Stimulated activated CD8-positive, alpha-beta memory T cell treated with anti-CD3 and anti-CD28 coated beads, Interleukin-7, amount 100 ng/mL, for 1 hour (primary cell): ENCODE measurements at places on chromosomes 7 and 10.

DNA sequence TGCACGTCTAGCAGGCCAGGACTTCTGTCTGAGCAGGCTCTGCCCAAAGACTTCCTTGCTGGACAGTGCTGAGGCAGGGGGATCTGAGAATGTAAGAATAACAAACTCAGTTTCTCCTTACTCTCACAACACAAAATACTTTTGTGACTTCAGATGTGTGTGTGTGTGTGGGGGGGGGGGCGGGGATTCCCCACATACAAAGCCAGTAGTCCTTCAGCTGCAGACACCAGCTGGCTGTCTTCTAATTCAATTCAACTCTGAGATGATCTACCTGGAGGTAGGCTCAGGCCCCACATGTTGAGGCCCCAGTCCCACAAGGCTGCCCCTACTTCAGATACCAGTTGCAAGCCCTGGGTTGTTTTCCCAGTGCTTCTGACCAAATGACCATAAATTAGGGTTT, 4.7 kb upstream of the CXCL12 start:
- no peak for DNase-seq

DNA sequence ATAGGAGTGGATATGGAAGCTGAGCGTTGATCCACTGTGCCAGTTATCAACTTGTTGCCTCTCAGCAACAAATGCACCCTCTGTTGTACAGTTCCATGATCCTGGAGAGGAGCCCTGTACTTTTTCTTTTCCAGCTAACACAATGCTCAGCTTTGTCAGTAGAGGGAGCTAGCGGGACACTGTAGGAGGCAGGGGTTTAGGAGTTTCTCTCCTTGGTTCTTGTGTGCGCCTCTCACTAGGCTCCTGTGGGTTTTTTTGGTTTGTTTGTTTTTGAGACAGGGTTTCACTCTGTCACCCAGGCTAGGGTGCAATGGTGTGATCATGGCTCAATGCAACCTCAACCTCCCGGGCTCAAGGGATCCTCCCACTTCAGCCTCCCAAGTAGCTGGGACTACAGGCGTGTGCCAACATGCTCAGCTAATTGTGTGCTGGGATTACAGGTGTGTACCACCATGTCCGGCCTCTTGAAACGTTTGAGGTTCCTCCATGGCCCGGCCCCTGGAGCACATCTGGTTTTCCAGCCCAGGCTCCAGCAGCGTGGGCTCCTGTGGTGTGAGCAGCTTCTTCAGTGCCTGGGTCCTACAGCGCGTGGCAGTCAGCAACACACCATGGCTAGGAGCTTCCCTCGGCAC, 12.0 kb upstream of the MARVELD1 start:
- DNase-seq, result no peak

DNA sequence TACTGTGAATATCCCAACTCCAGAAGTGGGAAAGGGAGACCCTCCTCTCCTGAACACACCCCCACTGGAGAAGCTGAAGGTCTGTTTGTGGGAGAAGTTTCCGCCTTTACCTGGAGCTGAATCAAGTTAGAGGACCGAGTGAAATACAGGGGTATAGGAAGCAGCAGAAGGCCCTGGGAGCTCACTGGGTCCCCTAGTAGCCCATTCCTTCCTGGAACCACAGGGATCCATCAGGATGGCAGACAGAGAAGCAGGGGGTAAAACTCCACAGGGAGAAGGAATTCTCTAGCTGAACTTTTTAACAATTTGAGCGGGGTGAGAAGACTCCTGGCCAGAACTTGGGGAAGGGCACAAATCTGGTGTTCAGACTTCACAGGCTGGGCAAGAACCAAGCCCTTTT, 275.8 kb downstream of the GRID1 start:
- DNase-seq, result no peak

DNA sequence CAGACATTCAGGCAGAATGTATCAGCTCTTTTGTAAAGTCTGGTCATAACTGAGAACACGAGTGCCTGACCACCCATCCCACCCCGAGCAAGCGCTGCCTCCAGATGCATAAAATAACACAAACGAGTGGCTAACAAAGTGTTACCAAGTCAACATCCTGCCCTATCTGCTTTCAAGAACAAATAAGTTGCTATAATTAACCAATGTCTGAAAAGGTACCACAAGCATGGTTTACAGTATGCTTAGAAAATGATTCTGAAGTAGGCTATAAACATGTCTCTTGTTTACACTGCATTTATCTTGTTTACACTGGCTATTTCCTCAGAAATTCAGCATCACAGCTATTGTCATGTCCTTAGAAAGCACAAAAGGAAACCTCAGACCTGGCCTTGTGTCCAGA, 49.5 kb downstream of the PIK3AP1 start:
- no peak for DNase-seq

DNA sequence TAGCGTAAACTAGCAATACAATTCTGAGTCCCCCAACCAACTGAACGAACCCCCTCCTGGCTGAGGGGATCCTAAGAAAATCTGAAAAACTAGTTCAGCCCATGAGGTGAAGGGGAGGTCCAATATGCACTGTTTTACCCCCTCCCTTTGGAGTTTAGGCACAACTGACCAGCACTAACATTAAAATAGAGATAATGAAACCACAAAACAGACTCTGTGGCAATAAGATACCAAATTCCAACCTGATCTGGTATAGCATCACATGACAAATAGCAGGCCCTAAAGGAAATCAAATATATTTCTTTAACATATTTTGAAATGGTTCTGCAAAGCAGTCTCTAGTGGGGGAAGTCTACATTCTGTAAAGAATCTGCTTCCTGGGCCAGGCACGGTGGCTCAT, 522.5 kb downstream of the TYW1 start:
- no peak for DNase-seq

- DNase-seq, result no peak
Measured at GRCh38 chr7:66246554-66247171, 41.5 kb downstream of the TPST1 start.

- DNase-seq, result no peak
Measured at GRCh38 chr7:82507365-82507975, 63.9 kb upstream of the CACNA2D1 start.

GRCh38 chr10:131786756-131787605, 113.8 kb upstream of the PPP2R2D start:
- no peak for DNase-seq

DNA sequence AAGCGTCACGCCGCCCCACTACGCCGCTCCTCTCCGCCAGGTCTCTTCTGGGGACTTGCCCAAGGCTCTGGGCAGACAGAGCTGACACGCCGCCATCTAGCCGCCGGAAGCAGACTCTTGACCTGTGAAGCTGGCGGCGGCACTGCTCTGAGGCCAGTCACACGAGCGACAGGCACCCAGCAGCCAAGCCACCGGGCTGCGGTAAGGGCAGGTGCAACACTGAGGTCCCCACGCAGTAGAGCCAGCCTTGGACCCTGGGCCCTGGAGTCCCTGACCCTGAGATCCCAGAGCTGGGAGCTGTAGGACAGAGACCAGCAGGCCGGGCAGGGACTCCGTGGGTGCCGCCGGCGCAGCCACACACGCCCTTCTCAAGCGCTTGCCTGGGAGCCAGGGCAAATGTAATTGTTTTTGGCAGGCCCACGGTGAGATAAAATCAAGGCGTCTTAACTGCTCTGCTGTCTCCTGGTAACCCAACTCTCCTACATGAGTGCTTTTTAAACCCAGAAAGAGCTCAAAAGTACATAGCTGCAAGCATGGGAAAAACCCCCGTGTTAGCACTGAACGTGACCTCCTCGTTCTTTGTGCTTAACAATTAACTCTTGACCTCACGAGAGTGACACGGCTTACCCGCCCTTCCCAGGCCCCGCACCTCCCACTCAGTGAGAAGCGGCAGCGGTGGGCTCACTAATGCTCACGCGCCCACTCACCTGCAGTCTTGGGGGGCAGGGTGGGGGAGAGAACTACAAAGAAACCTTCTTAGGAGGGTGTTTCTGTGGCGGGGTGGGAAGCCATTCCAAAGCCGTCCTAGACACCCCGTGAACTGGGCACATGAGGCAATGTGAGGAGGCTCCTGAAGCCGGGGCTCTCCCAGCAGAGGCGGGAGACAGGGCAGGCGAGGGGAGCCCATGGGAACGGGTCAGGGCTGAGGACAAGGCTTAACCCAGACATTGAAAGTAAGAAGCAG, 8.5 kb downstream of the GPER1 start:
- no peak for DNase-seq

DNA sequence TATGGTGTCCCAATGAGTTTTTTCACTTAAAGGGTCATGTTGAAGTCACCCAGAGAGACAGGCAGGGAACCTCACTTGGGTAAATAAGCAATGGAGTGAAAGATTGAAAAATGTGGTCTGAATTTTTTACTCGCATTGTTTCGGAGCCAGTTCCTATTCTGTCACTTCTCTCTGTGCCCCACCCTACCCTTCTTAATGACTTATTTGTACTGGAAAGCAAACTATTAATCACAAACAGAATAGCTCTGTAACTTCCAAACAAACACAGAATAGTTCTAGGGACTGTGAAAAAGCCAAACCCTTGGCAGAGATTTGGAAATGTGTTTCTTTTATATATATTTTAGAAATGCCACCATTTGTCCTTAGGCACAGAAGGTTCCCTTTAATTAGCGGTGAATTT, 76.0 kb downstream of the LRMDA start:
- DNase-seq, result no peak

- DNase-seq, result no peak
Measured at GRCh38 chr7:146090023-146090645, 26.5 kb upstream of the CNTNAP2 start.

- DNase-seq, result no peak
Measured at GRCh38 chr10:74650613-74651012, 175.8 kb upstream of the KAT6B start.

GRCh38 chr7:133563251-133563650, 310.4 kb downstream of the EXOC4 start:
- DNase-seq, result no peak

DNA sequence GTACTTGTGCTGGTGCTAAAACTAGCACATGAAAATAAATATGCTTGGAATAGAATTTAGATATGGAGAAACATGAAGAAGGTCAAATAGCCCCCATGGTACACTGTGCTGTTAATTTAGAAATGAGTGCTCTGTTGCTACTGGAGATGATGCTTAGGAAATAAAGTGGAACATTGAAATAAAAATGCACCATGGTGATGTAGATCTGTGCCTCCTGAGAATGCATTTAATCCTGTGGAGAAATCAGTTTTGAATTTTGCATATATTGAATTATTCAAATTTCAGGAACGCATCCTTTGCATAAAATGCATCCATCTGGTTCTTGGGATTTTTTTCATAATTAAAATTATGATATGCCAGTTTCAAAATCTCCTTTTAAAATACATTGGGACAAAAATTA, 44.5 kb downstream of the PLEKHA8 start:
- no peak for DNase-seq

DNA sequence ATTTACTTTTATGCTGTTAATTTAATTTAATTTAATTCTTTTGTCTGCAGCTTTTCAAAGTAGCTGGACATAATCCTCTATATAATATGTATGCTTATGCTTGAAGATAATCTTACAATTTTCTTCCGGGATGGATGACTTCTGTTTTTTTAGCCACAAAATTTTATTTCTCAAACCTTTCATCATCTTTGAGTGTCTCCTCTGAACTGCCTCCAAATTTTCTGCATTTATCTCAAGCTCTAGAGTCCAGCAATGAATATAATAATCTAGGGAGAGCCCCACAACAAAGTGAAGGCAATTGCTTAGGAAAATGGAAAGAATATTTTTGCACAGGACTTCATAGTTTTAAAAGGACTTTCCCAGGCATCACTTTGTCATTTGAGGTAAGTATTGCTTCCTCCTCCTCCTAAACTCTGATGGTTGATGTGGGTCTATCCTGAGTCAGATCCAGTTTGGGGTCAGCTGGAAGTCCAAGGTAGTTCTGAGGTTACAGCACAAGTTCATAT, 53.7 kb upstream of the FAM3C start:
- no peak for DNase-seq

GRCh38 chr7:139876622-139877283, 47.7 kb downstream of the TBXAS1 start:
- no peak for DNase-seq

- no peak for DNase-seq
Measured at GRCh38 chr7:111380945-111381344, 181.3 kb downstream of the IMMP2L start.

DNA sequence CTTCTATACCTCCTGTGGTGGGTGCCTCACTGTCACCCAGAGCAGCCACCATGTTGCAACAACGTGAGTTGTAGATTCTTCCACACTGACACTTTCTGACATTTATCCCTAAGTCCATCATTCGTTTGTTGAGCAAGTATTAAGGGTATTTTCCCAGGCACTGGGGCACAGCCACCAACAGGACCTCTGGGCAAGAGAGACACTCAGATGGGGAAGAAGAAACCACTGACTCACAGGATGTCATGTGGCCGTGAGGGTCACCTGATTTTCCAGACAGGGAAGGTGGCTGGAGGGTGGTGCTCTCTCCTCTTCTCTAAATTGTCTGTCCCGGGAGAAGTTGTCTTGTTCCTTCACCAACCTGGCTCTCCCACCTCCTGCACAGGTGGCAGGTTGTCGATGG, 51.7 kb upstream of the PPIF start:
- no peak for DNase-seq

- DNase-seq, result no peak
Measured at GRCh38 chr10:96820765-96821164, 11.3 kb upstream of the LCOR start.

DNA sequence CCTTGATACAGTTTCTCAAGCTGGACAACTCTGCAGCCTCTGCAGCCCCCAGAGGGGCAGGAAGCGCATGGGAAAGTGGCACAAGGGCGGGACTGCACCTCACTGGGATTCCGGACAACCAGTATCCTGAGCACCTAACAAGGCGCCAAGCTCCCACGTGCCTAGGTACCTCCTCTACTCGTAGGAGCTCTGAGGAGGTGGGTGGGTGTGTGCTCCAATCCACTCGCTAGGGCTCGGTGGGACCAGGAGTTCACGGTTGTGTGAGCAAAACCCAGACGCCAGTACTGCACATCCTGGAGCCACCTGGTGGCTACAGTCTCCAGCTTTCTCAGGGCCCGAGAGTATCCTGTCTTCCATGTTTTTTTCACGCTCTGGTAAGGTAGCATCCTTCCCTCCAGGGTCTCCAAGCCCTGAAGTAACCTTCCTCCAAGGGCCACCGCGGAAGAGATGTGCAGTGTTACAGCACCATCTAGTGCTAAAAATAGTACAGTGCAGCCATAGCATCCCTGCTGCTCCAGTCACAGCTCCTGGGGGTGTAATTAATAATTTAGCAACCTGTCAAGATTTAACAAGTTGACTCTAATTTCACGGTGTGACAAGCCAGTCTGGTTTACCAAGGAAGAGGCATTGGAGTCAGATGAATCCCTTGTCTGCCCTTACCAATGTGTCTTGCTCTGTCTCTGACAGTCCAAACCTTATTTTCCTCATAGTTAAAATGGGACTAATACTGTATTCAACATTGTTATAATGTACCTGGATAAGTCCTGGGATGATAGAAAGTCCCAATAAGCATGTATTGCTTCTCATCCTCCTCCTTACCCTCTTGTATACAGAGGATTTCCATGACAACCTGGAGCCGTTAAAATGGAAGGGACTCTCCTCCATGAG, 70.4 kb downstream of the HERPUD2 start:
- DNase-seq, result no peak

- no peak for DNase-seq
Measured at GRCh38 chr7:90485734-90486316, 16.4 kb downstream of the PTTG1IP2 start.
